Fibroblast of skin of abdomen (primary cell): ENCODE measurements at places on chromosomes 1 and 21.
A peak's percentile ranks its signal among the peaks of the same experiment; 100 is the strongest.

- no peak for DNase-seq
Measured at GRCh38 chr1:81937791-81938450, 137.2 kb downstream of the ADGRL2 start.

DNA sequence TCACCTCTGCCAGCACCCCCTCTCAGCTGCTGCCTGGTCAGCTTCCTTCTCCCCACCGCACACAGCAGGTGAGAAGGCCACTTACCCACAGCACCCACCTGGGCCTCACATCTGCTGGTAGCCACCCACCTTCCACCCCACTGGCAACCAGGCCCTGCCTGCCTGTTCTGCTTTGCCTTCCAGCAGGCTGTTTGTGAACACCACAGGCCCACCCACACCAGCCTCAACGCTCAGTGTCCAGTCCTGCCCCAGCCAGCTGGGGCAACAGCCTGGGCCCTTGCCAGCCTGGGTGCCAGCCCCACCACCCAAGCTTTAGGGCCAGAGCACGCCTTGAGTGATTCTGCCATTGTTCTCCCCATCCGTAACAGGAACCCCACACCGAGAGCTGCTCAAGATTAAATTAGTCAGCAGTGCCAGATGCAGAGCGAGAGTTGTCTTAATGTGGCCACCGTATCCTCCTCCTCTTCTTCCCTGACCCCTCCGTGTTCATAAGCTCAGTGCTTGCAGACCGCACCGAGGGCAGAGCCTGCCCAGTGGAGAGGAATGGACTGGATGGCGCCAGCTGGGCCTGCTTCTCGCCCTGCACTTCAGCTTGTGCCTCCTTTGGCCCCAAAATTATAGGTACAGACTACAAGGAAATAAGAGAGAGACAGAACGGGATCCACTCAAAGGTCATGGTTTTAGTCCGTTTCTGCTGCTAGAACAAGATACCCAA lies 120.3 kb upstream of the COL6A1 start:
- no peak for DNase-seq

- no peak for DNase-seq
Measured at GRCh38 chr1:21655259-21655658, 13.9 kb downstream of the RAP1GAP start.

DNA sequence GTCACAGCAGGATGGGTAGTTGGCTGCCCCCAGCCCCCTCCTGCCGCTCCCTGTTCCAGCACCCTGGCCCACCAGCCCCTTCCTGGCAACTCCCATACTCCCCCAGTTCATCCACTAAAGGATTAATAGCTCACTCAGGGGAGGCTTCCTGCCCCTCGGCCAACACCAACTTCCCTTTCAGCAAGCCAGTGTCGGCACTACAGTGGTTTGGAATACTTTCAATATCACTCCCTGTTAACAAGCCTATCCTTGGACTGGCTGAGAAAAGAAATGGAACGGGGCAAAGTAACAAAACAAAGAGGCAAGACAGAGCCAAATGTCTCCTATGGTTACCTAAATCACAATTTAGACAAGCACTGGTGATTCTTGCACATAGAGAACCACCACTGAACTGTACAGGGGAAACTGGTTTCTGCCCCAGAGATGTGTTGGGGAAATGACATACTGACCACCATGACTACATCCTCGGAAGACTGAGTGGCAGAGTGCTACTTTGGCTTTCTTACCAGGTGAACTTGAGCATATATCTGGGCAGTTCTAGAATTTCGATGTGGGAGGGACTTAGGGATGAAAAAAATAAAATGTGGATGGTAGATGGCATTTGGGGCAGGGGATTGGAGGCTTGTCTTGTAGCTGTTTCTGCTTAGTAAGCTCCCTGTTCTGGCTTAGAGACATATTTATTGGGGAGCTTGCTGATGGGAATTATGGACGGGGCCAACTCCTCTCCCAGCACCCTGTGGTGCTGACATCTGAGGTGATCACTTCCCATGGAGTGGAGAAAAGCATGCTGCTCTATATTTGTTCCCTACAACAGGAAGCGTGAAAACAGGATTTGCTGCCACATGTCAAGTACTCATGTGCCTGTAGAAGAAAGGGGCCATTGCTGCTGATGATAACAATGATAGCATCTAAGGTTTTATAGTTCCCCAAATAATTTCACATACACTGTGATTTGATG lies 7.1 kb upstream of the CAPN2 start:
- DNase-seq: peak; percentile 44

DNA sequence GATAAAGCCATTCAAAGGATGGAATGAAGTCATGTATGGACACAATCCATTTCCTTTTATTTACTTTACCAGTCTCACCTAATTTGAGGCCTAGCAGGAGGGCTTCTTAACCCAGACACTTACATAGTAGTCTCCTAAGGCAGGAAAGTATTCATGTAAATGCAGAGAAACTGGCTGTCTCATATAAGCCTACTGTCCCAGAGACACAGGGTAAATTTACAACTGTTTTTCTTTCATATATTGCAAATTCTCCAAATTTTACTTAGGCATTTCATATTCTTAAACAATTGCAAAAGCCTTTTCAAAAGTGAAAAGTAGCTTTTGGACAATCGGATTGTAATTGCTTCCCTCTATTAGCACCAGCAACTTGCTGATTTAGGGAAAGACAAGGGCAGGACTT lies 29.9 kb downstream of the SPAG17 start:
- no peak for DNase-seq

DNA sequence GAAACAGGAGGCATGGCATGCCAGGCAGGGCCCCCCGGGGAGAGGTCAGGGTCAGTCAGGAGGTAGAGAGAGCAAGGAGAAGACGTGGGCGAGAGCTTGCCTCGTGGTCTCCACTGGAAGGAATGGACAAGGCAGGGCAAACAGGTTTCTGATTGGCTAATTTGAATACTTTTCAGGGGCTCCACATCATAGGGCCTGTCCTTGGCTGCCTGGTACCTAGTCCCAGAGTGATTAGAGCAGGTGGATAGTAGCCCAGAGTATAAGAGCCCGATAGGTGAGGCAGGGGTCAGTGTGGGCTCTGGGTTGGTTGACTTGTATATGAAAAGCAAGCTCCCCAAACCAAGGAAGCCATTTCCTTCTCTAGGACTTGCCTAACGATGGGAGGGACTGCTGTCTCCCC lies 178.6 kb downstream of the ZP4 start:
- DNase-seq: no peak

DNA sequence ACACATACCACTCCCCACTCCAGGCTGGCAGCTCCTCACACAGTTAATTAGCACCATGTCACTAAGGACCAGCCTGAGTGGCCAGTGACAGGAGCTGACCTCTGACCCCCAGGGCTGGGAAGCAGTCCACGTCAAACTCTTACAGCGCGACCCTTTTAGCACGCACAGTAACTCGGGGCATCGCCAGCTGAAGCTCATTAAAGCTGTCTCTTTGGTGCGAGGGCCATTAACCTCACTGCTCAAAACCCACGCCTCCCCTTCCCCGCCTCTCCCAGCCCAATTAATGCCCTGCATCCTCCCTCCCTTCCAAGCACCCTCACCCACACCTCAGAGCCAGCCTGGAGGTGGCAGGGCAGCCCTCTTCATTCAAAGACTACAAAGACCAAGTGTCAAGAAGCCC lies 31.7 kb downstream of the DMAP1 start:
- DNase-seq: no peak

- DNase-seq: no peak
Measured at GRCh38 chr1:86521522-86521891, 25.4 kb upstream of the CLCA4 start.

GRCh38 chr1:204344665-204345355 lies 14.9 kb downstream of the PLEKHA6 start:
- DNase-seq: peak; percentile 25

DNA sequence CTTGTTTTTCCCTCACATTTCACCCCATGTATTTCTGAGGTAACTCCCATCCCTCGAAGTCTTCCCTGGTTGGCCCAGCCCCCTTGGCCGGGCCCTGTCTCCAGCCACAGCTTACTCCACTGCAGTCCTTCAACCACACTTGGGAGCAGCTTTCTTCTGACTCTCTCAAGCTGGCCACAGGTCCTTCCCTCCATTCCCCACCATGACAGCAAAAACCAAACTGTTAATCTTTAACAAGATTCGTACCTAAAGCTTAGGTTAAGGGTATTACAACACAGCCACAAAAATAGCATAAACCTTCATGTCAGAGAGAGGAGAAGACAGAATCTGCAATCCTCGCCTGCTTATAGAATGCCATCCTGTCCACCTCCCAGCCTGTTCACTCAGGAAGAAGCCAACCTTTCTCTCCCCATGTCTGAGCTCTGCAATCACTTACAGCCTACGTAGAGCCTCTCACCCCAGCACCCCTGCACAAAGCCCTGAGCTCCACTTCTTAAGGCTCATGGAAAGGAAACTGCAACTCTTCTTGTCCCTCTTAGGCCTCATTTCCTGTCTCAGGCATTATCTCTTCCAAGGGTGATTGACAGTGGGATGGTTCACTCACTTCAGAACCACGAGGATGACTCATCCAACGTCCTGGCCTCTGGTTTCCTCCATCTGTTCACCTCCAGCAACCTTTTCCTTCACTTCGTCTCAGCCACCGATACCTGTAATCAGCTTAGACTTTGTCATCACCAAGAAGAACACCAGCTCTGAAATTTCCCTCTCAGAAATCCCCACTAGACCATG lies 72.8 kb downstream of the CD2 start:
- DNase-seq: no peak

DNA sequence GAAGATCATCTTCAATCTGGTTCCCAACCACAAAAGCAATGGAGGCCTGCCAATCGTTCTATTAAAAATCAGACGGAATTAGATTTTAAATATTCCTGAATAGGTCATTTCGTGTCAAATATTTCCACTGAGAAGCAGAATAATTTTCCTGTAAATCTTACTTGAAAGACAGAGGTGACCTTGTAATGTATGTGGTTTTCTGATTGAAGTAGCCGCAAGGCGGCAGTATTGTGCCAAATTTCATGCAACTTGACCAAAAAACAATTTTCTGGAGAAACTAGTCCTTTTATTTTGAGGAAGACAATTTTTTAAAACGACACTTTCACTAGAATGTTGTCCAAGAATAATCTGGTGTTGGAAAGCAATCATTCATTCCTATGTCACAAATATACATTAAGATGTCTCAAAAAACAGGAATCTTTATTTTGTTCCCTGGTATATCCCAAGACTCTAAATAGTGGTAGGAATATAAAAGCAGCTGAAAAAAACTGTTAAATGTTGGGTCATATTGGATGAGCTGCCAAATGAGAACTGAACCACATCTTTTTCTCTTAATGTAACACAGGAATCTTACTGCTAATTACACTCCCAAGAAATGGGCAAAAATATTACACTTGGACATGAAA lies 33.6 kb downstream of the SPAG17 start:
- peak; percentile 63 for DNase-seq

DNA sequence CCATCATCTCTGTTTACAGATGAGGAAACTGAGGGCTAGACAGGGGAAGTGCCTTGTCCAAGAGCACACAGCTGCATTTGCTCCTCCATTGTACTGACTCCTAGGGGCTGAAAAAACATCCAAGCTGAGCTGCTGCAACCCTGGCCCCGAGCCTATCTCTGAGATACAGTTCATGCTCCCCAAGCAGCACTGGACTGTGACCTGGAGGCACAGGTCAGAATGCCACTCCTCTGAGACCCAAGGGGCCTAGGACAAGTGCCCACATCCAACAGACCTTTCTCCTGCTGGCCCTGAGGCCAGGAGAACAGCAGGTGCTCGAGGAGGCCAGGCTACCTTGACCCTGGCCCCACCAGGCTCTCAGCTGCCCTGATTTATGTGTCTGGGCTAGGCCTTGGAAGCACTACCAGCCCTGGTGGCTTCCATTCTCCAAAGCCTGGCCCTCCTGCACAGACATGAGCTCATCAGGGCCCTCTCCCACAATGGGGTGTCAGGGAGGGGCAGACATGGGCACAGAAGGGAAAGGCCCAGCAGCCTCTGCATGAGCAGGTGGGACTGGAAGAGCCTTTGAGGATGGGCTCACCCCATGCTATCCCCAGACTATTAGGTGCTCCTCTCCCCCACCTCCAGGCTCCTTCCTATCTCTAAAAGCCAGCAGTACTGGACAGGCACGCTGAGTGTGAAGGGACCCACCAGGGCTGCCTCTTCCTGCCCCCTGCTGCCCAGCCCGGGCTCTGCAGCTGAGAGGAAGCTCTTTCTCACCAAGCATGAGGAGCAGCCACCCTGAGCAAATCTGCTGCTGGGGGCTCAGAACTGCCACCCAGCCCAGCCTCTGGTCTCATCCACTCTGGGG lies 18.8 kb downstream of the ADGRB2 start:
- peak; percentile 59 for DNase-seq

DNA sequence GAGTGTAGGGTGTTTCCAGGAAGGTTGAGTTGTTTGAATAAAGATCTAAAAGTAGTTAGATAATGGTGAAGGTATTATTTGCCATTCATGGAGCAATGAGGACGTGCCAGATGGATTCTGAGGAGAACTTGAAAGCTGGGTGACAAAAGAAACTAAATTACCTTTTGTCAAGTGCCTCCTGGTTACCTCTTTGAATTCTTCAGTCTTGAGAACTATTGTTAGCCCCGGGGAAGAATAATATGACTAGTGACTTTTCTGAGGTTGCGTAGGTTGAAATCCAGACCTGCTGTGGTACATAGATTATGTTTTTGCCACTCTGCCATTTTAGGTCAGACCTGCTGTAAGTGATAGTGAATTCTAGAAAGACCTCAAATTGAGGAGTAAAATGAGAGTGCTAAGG lies 11.5 kb downstream of the LAMC1 start:
- no peak for DNase-seq

DNA sequence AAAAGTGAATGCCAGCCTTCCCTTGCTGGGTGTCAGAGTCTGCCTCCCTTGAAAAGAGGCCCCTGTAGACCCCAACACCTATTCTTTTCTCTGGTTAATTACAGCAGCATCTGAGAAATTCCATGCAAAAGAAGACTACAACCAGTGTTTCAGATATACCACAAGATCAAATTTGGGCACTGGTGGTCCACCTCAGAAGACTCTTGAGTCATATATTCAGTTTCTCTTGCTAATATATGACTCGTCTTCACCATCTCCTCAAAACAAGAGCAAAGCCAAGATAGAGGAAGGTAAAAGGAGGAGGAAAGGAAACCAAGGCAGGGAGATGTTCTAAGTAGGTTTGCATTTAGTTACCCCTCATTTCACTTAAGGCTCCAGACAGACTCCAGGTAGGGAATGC lies 259.9 kb downstream of the ZNF648 start:
- no peak for DNase-seq

DNA sequence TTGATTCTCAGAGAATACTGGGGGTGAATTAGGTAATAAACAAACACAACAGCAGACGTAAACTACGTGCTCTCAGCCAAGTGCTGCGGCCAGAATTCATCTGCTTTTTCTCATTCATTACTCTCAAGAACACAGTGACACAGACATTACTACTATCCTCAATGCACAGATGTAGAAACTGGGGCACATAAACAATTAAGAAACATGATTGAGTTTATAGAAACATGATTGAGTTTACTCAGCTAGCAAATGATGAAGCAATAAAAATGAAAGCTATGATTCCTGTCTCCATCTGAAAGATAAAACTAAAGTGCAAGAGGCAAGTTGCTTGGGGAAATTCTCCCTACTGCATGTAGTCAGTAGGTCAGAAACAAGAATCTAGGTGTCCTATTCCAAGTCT lies 140.5 kb downstream of the IFI44 start:
- no peak for DNase-seq

DNA sequence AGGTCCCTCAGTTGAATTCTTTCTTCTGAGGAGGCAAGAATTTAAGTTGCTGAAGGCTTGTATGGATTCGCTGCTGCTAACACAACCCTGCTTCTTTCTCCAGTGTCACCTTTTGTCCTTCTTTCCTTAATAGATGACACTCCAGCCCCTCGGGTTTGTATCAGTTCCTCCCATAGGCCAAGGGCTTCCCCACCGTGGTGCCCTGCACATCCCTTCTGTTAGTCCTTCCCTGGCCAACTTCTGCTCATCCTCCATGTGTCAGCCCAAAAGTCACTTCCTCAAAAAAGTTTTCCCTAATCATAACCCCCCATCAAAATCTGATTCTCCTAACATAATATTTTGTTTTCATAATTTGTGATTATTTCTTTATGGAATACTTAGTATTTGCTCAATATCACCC lies 190.4 kb downstream of the RHOU start:
- DNase-seq: no peak
